NCI-H1092 treated with DMSO at 0.1 percent for 48 hours (cell line): ENCODE measurements at places on chromosomes 7 and 10.

GRCh38 chr10:58743466-58744115 is 230.9 kb downstream of the BICC1 start:
- no peak for DNase-seq

- DNase-seq = no peak
Measured at GRCh38 chr7:98816241-98816640, 53.6 kb downstream of the TMEM130 start.

- no peak for DNase-seq
Measured at GRCh38 chr7:74371381-74372341, 82.0 kb upstream of the GTF2IRD1 start.

GRCh38 chr10:34187201-34187600 is 627.9 kb downstream of the PARD3 start:
- no peak for DNase-seq

GRCh38 chr10:67520924-67521520 is 175.0 kb downstream of the CTNNA3 start:
- DNase-seq = peak; percentile 27

- no peak for DNase-seq
Measured at GRCh38 chr7:82674268-82674667, 230.7 kb upstream of the CACNA2D1 start.

DNA sequence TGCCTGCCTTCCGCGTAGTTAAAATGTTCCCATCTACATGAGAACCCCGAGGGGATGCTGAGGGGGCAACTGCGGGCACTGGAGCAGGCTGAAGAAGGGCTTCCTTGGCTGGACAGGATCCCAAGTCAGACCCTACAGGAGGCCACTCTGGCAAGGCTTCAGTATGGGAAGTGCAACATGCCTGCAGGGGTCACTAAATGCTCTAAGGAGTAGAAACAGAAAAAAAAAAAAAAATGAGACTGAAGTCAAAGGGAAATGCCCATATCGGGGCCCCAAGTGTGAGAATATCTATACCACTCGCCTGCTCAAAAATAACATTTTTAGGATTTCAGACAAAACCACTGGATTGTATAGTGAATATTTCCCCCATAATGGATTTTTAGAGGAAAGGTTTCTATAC is 33.5 kb downstream of the FAM204A start:
- no peak for DNase-seq

DNA sequence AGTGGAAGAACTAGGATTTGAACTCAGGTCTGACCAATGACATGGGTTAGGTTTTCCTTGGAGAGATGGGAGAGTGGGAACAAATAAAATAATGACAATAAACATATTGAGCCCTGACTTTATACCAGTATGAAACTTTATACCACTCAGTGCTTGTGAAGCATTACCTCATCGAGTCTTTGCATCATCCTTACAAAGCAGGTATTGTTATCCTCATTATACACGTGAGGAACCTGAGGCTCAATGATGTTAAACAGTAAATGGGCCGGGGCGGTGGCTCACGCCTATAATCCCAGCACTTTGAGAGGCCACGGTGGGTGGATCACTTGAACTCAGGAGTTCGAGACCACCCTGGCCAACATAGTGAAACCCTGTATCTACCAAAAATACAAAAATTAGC is 47.7 kb downstream of the HHEX start:
- DNase-seq = no peak

GRCh38 chr10:123326674-123327073 is 172.5 kb downstream of the BUB3 start:
- DNase-seq = no peak

- no peak for DNase-seq
Measured at GRCh38 chr7:2048531-2048930, 184.2 kb downstream of the MAD1L1 start.

DNA sequence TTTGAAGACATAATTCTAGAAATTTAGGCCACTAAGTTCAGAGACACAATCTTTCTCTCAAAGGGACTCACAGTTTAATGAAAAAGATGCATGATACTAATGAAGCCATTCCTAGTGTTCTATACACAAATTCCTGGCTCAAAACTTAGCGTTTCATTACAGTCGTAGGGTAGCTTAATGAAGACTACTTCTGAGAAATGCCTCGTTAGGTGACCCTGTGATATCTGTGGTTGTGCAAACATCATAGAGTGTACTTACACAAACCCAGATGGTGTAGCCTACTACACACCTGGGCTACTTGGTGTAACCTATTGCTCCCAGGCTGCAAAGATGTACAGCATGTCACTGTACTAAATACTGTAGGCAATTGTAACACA is 488 bp upstream of the CHCHD3 start:
- DNase-seq = no peak

- no peak for DNase-seq
Measured at GRCh38 chr10:113287592-113287991, 265.3 kb upstream of the HABP2 start.

GRCh38 chr7:147279964-147280374 is 1163.4 kb downstream of the CNTNAP2 start:
- peak; percentile 87 for DNase-seq

DNA sequence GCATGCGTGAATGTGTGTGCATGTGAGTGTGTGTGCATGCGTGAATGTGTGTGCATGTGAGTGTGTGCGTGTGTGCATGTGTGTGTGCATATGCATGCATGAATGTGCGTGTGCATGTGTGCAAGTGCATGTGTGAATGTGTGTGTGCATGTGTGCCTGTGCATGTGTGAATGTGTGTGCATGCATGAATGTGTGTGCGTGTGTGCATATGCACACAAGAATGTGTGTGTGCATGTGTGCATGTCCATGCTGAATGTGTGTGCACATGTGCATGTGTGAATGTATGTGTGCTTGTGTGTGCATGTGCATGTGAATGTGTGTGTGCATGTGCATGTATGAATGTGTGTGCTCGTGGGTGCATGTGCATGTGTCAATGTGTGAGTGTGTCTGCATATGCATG is 42.1 kb upstream of the NUB1 start:
- no peak for DNase-seq

GRCh38 chr7:123770378-123770777 is 21.6 kb upstream of the WASL start:
- no peak for DNase-seq

DNA sequence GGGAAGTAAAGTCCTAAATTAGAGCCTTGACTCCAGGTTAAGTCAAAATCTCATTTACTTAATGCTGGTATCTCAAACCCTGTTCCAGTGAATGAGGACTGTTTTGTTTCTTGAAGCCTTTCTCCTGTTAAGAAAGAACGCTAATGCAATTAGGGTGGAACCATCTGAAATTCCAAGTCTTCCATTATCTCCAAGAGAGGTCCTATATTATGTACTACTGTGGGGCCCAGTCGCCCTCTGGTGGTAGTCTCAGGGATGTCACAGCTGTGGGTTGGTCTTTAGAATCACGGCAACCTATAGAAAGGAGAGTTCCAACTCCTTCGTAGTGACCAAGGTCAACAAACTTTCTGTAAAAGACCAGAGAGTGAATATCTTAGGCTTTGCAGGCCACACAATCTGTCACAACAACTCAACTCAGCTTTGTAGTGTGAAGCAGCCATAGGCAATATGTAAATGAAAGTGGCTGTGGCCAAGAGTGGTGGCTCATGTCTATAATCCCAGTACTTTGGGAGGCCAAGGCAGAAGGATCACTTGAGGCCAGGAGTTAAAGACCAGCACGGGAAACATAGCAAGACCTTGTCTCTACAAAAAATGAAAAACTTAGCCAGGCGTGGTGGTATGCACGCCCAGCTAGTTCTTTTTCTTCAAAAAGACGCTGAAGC is 9.3 kb downstream of the RPP38 start:
- peak; percentile 32 for DNase-seq

DNA sequence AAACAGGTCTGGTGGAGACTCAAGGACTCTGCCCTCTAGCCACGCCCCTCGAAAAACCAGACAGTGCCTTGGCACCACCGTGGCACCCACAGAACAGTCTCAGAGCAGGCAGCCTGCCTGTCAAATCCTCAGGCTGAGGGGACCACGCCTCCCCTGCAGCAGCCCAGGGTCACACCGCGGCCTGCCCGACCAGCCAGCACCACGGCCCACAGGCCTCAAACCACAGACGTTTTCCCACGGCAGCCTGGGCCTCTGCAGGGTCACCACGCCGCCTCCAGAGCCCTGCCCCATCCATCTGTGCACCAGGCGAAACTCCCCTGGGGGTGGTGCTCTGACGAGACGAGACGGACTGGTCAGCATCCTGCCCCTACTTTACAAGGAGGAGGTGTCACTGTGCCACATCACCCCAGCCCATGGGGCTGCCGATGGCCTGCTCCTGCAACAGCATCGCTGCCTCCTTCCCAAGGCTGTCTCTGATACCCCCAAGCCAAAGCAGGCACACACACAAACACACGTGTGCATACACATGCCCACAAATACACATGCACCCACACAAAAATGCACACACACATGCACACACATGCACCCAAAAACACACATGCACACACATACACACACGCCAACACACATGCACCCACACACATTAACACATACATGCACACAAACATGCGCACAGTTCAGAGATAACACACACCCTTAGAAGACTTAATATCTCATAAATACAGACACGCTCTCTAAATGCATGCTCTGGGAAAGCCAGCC is 24.6 kb downstream of the PAPOLB start:
- no peak for DNase-seq

DNA sequence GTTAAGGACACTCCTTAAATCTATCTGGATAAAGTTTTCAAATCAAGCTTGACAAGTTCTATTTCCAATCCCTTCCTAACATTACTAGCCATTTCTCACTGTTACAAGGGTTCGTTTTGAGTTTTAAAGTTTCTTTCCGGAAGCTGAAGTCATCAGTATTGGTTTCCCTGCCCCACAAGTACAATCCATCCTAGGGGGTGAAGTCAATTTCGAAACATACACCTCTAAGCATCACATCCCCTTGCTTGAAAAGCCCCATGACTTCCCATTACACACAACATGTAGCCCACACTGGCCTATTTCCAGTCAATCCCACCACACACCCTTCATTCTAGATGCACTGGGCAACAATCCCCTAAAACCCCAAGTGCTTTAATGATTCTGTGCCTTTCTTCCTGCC is 13.0 kb downstream of the DPY19L1 start:
- no peak for DNase-seq

GRCh38 chr10:60291344-60291930 is 98.2 kb downstream of the ANK3 start:
- DNase-seq = no peak

- no peak for DNase-seq
Measured at GRCh38 chr10:51139176-51139575, 64.9 kb downstream of the PRKG1 start.

DNA sequence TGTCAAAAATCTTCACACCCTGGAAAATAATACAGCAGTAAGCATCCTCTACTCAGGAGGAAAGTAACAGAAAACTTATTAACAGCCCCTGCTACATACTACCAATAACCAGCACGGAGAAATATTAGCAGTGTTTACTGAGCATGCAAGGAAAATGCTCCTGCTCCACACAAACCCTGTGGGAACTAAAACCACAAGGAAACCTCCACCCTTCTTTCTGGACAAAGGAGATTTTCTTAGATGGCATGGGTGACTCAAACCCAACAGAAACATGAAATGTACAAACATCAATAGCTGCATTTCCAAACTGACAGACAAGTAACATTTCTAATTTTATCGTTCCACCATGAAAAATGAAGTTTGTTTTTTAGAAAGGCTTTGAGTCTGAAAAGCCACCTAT is 113.4 kb downstream of the VPS41 start:
- no peak for DNase-seq

DNA sequence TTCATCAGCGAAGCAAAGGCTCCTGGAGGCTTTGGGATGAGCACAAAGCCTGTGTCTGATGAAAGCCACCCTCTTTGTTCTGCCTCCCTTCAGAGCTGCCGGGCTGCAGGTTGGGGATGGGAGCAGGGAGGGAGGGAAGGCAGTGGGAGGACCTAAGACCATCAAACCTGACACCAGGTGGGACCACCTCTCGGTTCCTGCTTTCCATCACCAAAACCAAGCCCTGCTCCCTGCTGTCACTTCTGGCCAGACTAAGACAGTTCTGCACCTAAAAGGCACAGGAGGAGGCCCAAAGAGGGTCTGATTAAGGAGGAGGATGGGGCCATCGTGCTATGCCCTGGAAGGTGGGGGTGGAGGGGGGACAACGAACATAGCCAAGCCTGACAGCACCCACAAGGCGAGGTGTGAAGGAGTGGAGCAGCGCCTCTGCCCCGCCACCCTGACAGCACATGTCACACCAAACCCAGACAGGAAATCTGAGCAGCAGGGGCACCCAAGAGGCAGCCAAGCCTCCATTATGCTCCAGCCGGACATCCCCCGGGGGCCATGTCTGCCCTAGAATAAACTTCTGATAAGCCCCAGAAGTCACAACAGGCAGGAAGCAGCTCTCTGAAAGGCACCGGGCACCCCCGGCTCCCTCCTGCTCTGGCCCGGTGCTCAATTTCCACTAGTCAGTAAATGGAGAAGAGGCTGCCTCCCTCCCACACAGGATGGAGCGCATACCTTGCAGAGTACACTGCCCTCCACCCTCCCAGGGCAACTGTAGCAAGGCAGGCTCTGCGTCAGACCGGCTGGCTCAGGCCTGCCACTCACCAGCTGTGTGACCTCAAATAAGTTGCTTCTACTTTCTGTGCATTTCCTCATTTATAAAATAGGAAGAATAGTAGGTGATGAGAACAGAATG is 48.9 kb downstream of the DLG5 start:
- no peak for DNase-seq

GRCh38 chr7:35241884-35242283 is 12.0 kb downstream of the TBX20 start:
- DNase-seq = no peak

DNA sequence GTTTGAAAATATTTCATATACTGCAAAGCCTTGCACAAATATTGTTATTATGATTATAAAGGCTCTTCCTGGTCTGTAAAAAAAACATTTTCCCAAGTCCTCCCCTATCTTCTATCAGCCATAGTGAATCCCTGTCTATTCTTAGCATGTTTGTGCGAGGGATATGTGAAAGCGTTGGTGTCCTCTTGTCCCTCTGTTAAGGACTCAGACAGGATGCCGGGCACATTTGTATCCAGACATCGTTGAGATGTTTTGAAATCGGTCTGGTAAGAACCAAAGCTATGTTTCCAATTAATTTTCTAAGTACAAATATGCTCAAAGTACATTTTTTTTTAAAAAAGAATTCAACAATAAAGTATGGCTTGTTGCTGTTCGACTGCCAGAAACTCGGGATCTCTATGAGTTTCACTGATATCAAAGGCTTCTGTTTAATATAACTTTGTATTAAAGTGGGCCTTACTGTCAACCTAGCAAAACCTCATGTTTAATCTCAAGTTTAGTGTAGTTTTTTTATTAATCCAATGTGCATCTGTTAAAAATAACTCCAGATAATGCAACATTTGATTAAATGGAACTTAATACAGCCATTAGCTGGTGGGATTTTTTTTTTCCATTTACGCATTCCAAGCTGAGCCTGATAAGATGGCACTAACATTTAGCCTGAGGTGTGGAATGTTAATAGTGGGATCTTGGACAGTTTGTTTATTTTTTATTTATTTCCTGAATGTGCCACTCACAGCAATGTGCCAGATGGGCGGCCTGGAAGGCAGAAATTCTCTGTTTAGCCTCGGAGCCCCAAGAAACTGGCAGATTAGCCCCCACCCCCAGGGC is 754.3 kb downstream of the LRMDA start:
- no peak for DNase-seq
